ENCODE measurements at places on chromosomes 5 and 9. TPM values are rescaled to one million over a fixed set of nuclear protein-coding genes. Genes with fewer than 3 reads are reported as not detected.

CTSV gene
- polyA plus RNA-seq, result 98.8 TPM

GRCh38 chr5:138139781-138140090 is 508 bp upstream of the NME5 start:
- no peak for DNase-seq

DNA sequence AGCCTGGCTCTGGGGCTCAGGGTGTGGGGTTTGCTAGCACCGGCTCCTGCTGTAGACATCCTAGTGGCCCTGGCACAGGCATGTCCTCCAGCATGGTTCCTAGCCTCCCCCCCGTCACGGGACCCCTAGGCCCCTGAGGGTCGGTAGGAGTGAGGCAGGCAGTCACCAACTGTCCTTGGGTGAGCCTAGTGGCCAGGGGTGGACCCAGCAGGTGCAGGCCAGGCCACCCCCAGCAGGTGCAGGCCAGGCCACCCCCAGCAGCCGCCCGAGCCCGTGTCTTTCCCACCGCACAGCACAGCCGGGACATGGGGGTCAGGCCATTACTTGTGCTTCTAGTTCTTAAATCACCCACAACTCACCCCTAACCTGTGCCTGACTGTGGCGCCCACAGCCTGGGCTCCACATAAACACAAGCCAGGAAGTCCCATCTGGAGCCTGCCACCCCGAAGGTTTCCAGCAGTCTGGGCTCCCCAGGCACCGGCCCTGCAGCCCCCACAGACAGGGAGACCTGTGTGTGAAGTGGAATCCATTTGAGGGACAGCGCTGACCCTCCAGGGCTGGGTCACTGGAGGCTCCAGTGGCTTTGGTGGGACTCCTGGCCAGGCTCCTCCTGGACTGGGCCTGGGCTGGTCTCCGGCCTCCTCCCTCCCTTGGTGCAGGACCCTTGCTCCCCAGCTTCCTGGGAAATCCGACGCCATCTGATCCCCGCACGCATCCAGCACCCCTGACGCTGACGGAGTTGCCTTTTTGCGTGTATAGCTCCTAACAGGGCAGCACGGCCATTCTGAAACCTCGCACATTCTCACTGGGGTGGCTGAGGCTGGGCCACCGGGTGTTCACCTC is 114.1 kb upstream of the LPCAT1 start:
- DNase-seq, result no peak

GRCh38 chr5:135951807-135952206 is 3.0 kb downstream of the LECT2 start:
- DNase-seq, result peak; percentile 12

PHYHD1 gene
- polyA plus RNA-seq, result 32.3 TPM

- DNase-seq, result no peak
Observed at GRCh38 chr5:174687503-174687902, 36.9 kb upstream of the MSX2 start.

DNA sequence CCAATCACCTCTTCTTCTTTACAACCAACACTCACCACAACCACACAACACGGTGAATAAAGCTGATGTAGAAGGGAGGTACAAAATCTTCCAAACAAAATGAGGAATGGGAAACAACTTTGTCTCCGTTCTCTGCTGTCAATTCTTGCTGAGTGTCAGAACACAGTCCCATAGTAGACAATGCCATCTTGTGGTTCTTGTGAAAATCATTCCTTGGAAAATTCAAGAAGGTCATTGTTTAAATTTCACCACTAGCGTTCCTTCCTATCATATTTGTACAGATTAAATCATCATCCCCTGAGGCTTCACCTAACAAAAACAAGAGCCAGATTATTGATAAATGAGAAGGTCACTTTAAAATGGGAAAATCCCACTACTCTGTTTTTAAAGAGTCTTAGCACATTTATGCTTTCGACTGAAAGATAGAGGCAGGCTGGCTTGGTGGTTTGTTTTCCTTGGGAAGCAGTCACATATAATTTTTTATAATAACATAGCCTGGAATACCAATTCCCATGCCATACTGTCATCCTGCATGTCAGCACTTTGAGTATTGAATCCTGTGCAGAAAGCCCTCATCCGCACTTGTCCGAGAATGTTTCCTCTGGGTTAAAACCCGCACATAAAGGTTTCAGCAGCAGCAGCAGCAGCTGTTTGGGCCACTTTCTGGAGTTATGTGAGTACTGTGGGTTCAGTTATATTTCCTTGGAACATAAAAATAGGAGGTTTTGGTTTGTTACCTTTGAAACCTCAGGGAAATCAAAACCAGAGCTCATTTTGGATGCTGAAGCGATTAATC is 395.0 kb upstream of the SMARCA2 start:
- DNase-seq, result no peak

HAND1 gene
- 168 TPM for polyA plus RNA-seq

DNA sequence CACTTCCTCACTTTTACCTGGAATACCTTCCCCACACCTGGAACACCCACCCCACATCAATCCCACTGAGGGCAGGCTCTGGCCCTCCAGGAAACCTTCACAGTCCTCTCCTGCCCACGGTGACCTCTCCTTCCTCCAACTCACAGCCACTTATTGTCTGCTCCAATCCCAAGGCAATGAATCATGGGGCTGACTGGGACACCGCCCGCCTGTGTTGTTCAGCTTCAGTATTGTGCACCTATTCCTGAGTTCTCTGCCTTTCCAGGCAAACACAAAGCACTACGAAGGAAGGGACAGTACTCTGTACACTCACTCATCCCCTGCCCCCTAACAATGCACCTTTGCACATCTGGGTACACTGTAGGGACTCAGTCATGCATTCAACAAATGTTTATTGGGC is 7.3 kb downstream of the PCDH1 start:
- peak; percentile 8 for DNase-seq

GRCh38 chr5:135154197-135154596 is 120.2 kb upstream of the PITX1 start:
- DNase-seq, result no peak

- no peak for DNase-seq
Observed at GRCh38 chr9:95529910-95530309, 13.1 kb upstream of the PTCH1 start.

PCDHB15 gene
- 2.6 TPM for polyA plus RNA-seq

SGCD gene
- polyA plus RNA-seq, result 3.8 TPM

MLANA gene
- polyA plus RNA-seq, result not detected

SPATA6L gene
- 2.0 TPM for polyA plus RNA-seq

GRCh38 chr9:125233678-125234077 is 7.5 kb downstream of the HSPA5 start:
- DNase-seq, result peak; percentile 76

- DNase-seq, result no peak
Observed at GRCh38 chr9:128145536-128145935, 3.7 kb upstream of the LCN2 start.

- DNase-seq, result no peak
Observed at GRCh38 chr9:136437839-136438547, 1.7 kb downstream of the INPP5E start.

DNA sequence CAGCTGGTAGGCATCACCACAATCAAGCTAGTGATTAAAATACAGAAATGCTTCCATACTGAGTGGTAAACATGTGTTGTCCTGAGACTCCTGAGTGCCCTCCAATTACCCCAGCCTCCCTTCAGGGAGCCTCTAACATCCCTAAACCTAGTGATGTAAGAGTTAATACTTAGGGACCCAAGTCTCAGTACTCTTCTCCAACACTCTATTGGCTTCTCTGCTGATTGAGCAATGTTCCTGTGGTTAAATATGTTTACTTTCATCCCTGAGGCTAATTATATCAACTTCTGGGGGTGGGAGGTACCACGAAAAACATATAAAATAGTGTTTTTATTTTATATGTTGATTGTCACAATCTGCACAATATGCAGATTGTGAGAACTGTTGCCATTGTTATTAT is 5.0 kb downstream of the GRXCR2 start:
- no peak for DNase-seq

DNA sequence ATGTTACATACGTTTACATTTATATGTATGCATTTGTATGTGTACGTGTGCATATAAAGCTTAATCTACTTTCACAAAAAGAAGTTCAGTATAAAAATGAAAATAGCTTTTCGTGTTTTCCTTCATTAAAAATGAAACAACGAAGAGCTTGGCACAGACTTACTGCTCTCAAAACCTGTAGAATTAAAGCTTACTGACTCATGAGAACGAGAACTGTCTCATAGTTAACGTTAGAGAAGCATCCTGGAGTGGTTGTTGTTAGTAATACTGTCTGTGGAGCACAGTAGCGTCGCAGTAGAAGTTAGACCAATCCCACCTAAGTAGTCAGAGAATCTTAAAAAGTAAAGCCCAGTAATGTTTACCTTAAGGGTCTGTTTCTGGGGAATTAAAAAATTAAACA is 1.3 kb downstream of the MAT2B start:
- DNase-seq, result peak; percentile 30

All from hepatocyte (in vitro differentiated cells).